Muscle of arm (tissue), 14 donors: ENCODE measurements at places on chromosomes 2 and 18. TPM values are rescaled to one million over a fixed set of nuclear protein-coding genes. Genes with fewer than 3 reads are reported as not detected.

The B3GNT7 gene
- polyA plus RNA-seq: 0.49 TPM

The ATP6V1C2 gene
- polyA plus RNA-seq: 3.0 TPM

The LBH gene
- 37.7 TPM for polyA plus RNA-seq

The NOSTRIN gene
- 17.5 TPM for polyA plus RNA-seq

The GPR45 gene
- not detected for polyA plus RNA-seq
